CD4-positive, alpha-beta T cell treated with Interleukin-21 for 1 hour (primary cell): ENCODE measurements at places on chromosomes 4 and X.

DNA sequence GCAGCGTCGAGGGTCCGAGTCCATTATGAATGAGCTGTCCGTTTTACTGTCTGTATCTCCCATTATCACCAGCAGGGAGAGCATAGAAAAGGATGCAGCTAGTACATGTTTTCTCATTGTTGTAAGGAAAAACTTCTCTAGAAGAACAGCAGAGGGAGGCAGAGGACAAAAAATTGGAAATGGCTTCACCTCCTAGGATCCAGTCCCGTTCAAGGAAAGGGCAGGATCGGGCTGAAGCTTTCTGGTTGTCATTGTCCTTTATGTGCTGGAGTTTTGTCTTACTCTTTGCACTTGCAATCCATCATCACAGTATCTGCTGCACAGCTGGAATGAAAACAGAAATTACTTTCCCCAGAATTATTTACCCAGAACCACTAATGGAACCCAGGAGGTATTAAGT is 14.7 kb downstream of the NDP start:
- peak; percentile 63 for DNase-seq

- no peak for DNase-seq
These were observed 918.3 kb downstream of the ARAP2 start for GRCh38 chr4:35325908-35326453.

DNA sequence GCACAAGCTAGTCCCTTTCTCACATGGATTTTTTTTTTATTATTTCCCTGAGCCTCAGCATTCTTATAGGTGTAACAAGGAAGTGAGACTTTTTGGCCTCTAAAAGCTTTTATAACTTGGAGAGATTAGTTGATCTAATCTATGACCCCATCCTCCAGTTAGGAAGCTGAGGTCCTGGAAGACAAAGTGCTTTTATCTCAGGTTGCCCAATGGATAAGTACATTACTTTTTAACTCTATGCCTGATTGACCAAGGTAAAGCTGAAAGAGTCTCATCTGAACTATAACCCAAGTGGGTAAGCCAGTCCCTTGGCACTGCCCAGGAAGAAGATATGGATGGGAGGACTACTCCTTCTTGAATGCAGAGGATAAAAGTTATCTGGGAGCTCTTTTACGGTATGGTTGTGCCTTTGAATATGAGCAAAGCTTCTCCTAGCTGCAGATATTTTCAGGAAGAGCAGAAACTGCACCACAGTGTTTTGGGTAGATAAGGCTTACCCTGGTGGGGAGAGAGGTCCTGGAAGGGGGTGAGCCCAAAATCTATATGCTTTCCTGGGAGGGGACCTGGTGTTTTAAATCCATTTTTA is 40.2 kb downstream of the VSIG4 start:
- no peak for DNase-seq

DNA sequence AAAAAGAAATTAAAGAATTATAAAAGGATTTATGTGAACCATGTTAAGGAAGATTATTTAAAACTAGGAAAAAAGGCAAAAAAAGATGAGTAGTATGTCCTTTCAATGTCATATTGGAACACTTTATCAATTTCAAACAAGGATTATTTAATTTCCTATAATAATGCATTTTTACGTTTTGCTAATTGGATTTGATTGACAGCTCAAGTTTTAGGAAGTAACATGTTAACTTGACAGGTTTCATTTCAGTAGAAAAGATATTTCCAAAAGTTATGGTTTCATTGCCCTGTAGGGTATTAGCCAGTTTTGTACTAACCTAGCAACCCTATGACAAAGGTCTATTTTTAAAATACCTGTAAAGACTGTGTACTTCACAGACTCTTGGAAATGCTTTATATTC is 379.6 kb upstream of the ZFP42 start:
- no peak for DNase-seq

GRCh38 chr4:91340822-91341221 is 962.9 kb upstream of the GRID2 start:
- DNase-seq, result no peak

DNA sequence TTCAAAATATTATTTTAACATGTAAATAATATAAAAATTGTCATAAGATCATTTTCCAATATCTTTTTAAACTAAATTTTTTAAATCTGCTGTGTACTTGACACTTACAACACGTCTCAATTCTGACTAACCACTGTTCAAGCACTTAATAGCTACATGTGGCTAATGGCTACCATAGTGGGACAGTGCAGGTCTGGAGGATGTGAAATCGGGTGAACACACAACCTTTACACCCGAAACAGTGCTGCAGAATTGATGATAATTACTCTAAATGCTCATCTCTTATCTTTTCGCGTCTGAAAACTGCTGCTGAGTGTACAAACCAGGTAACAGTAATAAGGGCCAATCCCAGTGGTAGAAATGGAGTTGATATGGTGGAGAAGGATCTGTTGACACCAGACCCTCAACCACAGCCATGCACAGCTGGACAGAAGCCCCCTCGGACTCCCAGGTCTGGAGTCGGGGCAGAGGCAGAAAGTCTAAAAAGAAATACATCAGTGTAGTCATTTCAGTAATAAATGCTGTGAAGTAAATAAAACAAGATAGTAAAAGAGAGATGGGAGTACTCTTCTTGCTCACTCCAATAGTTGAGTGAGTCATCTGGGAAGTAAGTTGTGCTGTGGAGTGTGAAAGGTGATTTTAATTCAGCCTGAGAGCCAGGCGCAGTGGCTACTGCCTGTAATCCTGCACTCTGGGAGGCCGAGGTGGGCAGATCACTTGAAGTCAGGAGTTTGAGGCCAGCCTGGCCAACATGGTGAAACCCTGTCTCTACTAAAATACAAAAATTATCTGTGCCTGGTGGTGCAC is 150.0 kb downstream of the CBR4 start:
- DNase-seq, result no peak

DNA sequence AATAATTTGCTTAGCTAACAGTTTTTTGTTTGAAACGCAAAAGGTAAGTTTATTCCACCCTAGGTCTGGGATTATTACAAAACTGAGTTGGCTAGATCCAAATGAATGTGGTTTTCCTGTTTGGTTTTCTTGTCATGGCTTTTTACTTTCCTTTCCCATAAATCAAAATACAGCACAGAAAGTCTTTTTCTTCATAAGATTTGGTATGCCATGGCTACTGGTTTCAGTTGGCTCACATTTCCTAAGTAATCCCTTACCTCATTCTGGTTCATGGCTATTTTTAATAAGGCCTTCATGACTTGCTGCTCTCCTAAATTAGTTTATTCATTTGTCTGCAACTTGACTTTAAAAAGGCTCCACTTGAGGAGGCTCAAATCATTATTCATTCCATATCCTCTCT is 12.9 kb upstream of the PAK3 start:
- no peak for DNase-seq

DNA sequence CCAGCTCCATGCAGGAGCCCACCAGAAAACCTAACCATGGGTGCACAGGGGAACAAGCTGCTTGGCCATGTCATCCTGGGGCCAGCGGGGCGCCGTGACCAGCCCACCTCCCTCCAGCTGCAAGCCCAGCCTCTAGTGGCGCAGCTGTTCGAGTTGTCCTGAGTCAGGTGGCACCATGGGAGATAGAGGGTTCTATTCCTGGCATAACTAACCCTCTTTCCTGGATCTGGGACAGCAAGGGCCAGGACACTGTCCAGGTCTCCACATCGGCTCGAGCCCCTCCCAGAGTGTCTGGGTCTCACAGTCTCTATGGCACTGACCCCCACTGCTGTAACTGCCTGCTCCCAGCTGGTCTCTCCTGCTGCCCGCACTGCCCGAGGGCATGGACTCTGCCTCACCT is 16.7 kb downstream of the ABLIM2 start:
- no peak for DNase-seq

DNA sequence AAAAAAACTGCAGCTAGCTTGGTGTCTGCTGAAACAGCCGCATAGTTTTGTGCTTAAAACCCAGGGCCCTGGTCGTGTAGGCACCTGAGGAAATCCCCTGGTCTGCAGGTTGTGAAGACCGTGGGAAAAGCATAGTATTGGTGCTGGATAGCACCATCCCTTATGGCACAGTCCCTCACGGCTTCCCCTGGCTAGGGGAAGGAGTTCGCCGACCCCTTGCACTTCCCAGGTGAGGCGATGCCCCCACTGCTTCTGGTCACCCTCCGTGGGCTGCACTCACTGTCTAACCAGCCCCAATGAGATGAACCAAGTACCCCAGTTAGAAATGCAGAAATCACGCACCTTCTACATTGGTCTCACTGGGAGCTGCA is 1105.1 kb downstream of the STPG2 start:
- no peak for DNase-seq

DNA sequence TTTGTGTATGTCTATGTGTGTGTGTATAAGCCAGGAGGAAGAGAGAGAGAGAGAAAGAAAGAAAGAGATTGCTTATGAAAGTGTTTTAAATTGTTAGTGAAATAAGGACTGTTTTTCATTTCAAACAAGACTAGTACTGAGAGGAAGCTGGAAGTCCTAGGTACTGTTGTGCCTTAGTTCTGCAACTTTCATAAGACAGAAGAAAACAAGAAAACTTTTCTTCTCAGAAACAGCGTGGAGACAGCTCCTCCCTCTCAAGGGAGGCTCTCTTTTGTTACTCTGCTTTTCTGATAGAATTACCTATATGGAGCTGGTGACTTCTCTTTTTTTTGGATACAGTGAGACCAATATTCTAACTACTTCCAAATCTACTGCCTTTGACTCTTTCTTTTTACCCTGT is 62.5 kb downstream of the BANK1 start:
- no peak for DNase-seq

GRCh38 chr4:25144870-25145481 is 15.3 kb downstream of the SEPSECS start:
- peak; percentile 29 for DNase-seq

GRCh38 chr4:42371305-42372252 is 25.7 kb upstream of the SHISA3 start:
- DNase-seq, result no peak

DNA sequence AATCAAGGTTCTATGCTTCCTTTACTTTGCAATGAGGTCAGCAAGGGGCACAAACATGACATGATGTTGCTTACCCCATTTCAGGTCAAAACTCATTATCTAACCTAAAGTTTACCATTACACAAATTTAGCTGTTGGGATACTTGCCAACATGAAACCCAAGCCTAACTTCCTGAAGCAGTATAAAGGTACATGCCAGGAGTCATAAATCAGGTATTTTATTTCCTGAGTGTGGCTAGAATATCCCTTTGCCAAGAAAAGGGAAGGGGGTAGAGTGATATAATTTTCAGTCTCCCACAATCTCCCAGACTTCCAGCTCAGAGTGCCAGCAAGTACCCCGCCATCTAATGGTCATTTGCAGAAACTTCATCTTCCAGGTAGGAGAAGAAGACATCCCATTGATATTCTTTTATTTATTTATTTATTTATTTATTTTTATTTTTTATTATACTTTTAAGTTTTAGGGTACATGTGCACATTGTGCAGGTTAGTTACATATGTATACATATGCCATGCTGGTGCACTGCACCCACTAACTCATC is 136.6 kb downstream of the NEXMIF start:
- DNase-seq, result no peak

- DNase-seq, result no peak
These were observed 24.0 kb downstream of the ASB9 start for GRCh38 chrX:15245896-15246295.

- no peak for DNase-seq
These were observed 195.7 kb downstream of the SPATA18 start for GRCh38 chr4:52246827-52247226.

DNA sequence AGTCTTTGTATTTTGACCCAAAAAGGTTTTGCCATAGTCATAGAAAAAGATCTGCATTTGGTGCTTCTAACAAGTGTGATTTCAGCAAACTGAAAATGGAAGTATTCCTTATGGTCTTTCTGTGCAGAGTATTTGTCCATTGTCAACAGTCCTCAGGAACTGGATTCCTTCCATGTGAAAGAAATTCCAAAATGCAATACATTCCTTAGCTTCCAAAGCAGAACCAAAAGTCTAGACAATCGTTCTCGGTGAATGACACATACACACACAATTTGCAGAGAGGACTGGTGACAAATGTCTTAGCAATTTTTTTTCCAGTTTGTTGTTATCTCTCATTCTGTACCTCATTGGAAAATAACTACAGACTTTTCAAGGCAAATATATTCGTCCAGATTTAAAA is 562.2 kb upstream of the SLIT2 start:
- DNase-seq, result no peak

DNA sequence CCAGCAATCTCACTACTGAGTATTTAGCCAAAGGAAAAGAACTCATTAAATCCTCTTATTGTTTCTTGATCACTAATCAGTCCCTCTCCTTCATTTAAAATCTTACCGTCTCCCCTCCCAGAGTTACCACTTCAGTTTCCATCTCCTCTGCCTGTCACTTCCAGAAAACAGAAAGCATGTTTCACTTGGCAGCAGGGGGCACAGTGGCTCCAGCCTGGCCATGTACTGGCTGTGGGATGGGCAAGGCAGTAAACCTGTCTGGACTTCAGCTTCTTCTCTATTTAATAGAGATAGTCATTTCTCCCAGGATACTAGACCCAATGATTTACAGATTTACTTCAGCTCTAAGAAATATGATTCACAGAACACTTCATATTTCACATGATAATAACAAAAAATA is 63.2 kb downstream of the CD40LG start:
- no peak for DNase-seq

- DNase-seq, result no peak
These were observed 1531.0 kb downstream of the PCDH7 start for GRCh38 chr4:32251126-32251525.

DNA sequence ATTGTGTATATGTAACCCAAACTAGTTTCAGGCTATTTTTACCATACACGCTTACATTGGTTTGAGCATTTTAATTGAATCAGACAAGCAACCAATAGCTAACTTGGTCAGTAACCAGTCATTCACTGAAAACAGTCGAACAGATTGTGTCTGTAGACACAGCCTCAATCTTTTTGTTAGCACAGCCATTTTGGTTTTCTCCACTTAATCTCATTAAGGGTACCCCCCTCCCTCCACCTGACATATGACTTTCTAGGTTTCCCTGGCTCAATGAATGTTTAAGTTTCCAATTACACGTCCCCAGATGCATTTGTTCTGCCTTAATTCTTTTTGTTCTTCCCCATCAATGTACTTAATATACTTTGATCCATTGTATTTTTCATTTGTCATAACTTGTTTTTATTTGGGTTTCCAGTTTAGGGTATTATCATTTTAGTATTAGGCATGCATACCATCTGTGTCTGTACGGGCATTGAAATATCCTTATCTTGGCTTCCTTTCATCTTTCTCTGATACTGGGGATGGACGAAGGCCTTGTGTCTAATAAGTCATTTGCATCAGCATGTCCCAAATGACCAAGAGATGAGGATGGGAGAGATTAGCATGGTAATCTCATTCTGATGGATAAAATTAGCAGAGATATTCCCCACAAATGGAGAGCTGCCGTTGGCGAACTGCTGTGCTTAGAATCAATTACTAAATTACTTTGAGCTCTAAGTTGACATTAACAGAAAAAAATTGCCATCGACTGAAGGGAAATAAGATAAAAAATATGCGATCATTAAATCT is 35.9 kb upstream of the PHOX2B start:
- no peak for DNase-seq

GRCh38 chr4:96874657-96875056 is 1034.8 kb downstream of the PDHA2 start:
- no peak for DNase-seq

DNA sequence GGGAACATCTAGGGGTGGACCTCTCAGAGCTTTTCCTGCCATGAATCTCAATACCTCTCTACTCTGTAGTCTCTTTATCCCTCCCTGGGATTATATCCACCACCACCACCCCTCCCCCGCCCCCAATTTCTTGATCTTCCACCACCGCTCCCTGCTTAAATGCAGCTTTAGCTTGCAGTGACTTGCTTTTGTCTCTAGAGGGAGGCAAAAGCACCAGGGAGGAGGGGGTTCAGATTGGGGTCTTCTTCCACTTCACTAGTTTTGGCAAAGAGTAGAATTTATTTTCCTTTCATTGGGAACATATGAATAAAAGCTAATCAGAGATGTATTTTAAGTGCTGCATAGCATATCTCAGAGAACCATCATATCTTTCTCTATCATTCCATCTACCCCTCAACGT is 5.5 kb downstream of the ARHGAP36 start:
- DNase-seq, result no peak
